Nucleus accumbens (tissue), 56 donors: ENCODE measurements at places on chromosomes 3 and 15.

DNA sequence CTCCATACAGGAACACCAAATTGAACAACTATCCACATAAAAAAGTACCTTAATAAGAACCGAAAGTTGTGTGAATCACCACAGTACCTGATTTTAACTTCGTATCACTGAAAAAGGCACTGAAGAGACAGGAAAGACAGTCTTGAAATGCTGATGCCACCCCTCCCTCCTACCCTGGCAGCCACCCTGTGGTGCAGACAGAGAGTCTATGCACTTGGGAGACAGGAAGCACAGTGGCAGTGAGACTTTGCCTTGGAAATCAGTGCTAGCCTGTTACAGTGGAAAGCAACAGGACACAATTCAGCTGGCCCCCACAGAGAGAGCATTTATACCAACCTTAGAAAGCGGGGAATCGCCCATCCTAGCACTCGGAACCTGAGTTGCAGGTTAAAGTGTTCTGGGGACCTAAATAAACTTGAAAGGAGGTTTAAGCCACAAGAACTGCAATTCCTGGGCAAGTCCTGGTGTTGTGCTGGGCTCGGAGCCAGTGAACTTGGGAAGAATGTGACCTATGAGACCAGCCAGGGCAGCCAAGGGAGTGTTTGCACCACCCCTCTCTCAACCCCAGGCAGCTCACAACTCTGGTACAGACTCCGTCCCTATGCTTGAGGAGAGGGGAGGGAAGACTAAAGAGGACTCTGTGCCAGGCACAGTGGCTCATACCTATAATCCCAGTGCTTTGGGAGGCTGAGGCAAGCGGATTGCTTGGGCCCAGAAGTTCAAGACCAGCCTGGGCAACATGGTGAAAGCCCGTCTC, 240.1 kb downstream of the ISL2 start:
- DNase-seq: no peak

DNA sequence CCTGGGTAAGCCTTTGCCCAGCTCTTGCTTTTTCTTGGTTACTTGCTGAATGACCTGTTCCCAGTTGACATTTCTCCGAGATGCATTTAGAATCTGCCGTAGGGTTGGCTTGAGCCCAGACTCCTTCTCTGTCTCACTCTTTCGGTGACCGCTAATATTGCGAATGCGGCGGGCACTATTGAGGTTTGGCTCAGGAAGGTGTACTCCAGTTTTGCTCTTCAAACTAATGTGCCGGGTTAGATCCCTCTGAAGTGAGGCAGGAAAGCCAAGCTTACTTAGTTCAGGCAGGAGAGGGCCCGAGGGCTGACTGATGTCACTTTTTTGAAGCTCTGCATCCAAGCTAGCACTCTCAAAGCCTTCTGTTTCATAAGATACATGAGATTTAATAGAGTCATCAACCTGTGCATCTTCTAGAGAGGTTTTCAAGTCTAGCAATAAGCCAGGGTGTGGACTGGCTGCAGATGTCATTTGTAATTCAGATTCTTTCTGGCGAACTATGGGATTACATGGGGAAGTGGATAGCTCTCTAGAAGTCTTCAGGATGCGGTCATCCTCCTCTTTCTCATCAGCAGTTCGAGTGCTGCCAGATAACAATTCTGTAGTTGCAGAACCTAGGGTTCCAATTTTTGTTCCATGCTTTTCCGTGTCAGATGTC, 41.0 kb downstream of the ZNF106 start:
- DNase-seq: no peak

GRCh38 chr15:62021991-62022600, 38.2 kb downstream of the VPS13C start:
- DNase-seq: no peak

- no peak for DNase-seq
These were observed 98.2 kb upstream of the UBE3A start for GRCh38 chr15:25536801-25537611.

DNA sequence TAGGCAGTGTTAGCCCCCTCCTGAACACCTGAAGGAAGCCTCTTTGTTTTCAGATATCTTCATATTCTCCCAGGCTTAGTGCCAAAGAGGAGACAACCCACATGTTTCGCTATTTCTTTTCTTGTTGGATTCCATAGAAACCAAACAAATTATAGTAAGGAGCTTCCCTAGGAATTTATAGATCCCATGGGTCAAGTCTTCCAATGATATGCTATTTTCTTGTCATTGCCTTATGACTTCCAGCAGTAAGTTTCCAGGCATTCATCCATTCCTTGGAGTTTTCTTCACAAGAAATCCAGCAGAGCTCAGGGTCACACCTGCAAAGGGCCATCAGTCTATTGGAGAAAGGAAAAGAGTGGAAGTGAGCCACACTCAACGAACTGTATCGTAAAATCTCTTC, 9.9 kb upstream of the KCNMB2 start:
- DNase-seq: no peak

- no peak for DNase-seq
These were observed 121.8 kb downstream of the OXSM start for GRCh38 chr3:25911525-25912295.

DNA sequence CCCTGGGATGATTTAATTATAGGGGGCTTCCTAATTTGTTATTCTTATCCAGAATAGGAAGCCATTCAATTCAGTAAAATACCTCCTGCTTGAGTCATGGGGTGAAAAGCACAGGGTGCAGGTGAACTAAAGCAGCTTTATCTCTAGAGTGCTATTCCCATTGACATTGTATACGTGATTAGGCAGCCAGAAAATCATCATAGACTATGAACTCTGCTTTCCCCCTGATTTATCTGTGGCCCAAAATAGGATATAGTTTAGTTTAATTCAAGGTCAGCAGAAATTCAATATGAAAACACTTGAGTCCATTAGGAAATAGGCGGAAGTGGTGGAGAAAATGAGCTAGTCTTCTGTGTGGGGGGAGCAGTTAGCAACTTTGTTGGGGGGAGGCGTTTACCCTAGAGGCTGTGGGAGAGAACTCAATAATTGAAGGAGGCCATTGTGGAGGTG, 18.2 kb upstream of the PRKCI start:
- DNase-seq: no peak

DNA sequence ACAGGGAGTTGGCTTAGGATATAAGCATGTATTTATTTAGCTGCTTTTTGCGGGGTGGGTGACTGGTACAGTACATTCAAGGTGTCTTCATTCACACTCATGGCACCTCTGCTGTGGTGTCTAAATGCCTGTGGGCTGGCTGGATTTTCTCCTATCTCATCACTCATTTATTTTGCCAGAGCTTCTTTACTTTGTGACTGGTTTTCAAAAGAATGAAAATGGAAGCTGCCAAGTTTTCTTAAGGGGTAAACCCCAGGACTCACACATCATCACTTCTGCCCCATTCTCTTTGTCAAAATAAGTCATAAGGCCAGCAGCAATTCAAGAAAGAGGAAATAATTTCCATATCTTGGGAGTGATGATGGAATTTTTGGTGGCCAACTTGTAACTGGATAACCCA, 493.4 kb upstream of the ALCAM start:
- DNase-seq: no peak

- no peak for DNase-seq
These were observed 6.1 kb downstream of the GLYCTK start for GRCh38 chr3:52293491-52294319.

DNA sequence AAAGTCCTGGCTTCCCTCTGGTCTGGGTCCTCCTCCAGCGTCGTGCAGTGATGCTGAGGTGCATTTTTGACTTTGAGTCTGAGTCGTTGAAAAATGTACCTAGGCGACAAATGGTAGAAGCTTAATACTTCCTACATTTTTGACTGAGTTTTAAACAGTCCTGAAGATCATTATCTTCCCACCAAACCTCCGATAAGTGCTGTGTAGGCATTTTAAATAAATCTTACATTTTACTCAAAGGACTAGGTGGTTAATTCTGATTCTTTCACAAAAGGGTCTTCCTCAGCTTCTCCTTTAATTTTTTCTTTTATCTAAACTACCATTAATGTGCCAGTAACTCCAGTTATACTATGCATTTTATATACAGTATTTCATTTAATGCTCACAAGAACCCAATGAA, 70.6 kb downstream of the KAT2B start:
- DNase-seq: no peak

DNA sequence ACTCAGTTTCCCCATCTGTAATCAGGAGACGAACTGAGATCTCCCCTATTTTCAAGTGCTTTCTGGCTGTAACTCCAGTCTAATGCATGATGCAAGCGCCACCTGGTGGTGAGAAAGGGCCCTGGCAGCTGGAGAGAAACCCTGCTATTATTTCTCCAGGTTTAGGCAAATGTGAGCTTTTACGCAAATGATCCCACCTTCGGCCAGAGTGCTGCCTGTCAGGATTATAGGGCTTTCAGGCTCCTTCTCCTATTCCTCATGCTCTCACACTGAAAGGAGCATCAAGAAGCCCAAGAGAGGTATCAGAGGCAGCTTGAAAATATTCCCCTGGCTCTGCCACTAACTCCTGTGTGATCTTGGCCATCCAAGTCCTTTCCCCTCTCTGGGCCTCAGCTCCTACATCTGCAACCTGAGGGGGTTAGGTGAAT, 93.9 kb upstream of the RASGRF1 start:
- DNase-seq: peak; percentile 62

DNA sequence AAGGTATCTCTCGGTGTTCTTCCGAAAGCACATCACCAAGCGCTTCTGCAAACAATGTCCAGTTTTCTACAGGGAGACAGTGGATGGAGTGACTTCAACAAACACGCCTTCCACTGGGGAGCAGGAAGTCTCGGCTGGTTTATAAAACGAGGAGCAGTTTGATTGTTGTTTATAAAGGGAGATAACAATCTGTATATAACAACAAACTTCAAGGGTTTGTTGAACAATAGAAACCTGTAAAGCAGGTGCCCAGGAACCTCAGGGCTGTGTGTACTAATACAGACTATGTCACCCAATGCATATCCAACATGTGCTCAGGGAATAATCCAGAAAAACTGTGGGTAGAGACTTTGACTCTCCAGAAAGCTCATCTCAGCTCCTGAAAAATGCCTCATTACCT, 4.6 kb downstream of the CCR2 start:
- no peak for DNase-seq

GRCh38 chr3:57974796-57975388, 33.3 kb upstream of the FLNB start:
- DNase-seq: no peak

GRCh38 chr15:84034578-84035398, 200.8 kb upstream of the GOLGA6L4 start:
- DNase-seq: no peak

DNA sequence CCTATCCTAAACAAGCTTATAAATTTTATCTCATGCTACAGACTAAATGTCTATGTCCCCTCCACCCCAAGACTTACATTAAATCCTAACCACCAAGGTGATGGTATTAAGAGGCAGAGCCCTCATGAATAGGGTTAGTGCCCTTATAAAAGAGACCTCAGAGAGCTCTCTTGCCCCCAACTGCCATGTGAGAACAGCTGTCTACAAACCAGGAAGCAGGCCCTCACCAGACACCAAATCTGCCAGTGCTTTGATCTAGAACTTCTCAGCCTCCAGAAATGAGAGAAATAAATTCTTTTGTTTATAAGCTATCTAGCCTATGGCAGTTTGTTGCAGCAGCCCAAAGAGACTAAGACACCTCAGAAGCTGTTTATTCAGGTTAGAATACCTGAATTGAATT, 58.5 kb downstream of the TP53BP1 start:
- DNase-seq: no peak

DNA sequence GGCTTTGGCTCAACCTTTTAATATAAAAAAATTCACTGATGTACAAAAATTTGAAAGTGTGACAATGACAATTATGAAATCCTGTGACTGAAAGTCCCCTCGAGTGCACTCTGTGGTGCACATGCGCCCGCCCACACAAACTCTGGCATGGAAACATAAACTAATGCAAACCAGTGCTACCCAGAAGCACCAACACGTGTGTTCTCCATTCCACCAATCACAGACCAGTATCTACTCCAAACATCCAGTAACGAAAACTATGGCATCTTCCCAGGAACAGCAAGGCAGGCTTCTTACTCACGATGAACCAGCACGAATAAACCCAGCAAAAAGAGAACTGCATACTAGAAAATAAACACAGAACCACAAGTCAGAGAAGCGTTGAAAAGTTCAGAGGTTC, 11.7 kb upstream of the NMB start:
- no peak for DNase-seq

GRCh38 chr3:133691273-133692107, 29.7 kb upstream of the TOPBP1 start:
- no peak for DNase-seq

GRCh38 chr15:61030451-61030850, 198.7 kb downstream of the RORA start:
- DNase-seq: no peak

DNA sequence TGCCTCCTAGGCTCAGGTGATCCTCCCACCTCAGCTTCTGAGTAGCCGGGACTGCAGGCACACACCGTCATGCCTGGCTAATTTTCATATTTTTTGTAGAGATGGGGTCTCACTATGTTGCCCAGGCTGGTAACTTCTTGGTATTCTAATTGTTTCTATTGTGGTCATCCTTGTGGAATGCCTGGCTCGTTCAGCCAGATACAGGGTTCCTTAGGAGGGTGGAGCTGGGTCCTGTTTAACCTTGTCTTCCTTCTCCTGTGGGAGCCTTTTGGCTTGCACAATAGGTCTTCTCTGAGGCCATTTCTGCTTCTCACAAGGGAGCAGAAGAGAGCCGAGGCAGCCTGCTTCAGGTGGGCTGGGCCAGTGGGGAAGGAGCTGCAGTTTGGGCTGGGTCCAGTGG, 15.7 kb downstream of the PLEKHO2 start:
- no peak for DNase-seq

DNA sequence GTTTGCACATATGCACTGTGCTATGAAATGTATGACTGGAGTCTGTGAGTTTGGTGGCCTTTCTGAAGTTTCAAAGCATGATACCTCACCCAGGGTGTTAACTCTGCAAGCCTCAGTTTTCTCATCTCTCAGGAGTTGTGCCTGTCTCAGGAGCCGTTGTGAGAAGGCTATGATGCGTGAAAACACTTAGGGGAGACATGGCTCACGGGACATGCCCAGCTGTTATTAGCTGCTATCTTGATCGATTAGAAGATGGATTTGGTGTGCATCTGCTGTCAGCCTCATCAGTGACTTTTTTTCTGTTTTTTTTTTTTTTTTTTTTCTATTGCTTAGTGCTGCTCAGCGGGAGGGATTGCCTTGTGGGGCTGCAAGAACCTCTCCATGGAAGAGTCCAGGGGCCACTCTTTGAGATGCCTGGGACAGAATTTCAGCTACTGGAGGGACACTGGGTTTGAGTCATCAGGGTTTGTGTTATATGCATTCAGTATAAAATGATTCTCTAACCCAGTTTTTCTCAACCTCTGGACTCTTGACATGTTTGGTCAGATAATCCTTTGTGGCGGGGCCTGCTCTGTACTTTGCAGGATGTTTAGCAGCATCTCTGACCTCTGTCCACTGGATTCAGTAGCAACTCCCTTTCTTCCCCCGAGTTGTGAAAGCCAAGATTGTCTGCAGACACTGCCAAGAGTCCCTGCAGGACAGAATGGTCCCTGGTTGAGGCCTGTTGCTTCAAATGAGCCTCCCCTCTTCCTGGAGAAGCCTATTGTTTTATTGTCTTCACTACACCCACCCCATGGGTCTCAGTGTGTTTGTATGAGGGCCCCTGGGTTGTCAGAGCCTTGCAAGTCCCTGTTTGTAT, 181.4 kb downstream of the CACNA2D3 start:
- no peak for DNase-seq

- no peak for DNase-seq
These were observed 121.6 kb downstream of the ADAMTS17 start for GRCh38 chr15:100220058-100220768.
